ENCODE measurements at places on chromosomes 5 and 9. TPM values are rescaled to one million over a fixed set of nuclear protein-coding genes. Genes with fewer than 3 reads are reported as not detected.

Gene MACIR
- total RNA-seq: 2.2 TPM

- DNase-seq: no peak
- no peak overlapping the region for H3K4me3 ChIP-seq
- peaks cover 33% of the 10 kb centered on the region for H3K36me3 ChIP-seq
- H3K27me3 ChIP-seq: no peaks in the 10 kb centered on the region
- no peak overlapping the region for H3K27ac ChIP-seq
Observed at GRCh38 chr9:135504262-135505243, 4.1 kb downstream of the MRPS2 start.

- no peak overlapping the region for H3K27ac ChIP-seq
- no peaks in the 10 kb centered on the region for H3K36me3 ChIP-seq
- H3K4me3 ChIP-seq: no peak overlapping the region
- no peak for DNase-seq
Observed at GRCh38 chr9:135661816-135662560, 1.1 kb upstream of the LCN9 start.

- no peak overlapping the region for H3K27ac ChIP-seq
- no peak overlapping the region for H3K4me3 ChIP-seq
- DNase-seq: peak; percentile 31
- H3K27me3 ChIP-seq: no peaks in the 10 kb centered on the region
- no peaks in the 10 kb centered on the region for H3K36me3 ChIP-seq
Observed at GRCh38 chr5:6291961-6292360, 86.4 kb downstream of the MED10 start.

GRCh38 chr9:132905726-132906125 lies 27.0 kb downstream of the SPACA9 start:
- no peak for DNase-seq
- H3K4me1 ChIP-seq: peaks cover 10% of the 10 kb centered on the region
- peaks cover 72% of the 10 kb centered on the region for H3K36me3 ChIP-seq

GRCh38 chr5:51371052-51371451 lies 12.2 kb upstream of the ISL1 start:
- H3K4me1 ChIP-seq: no peaks in the 10 kb centered on the region
- no peaks in the 10 kb centered on the region for H3K36me3 ChIP-seq
- no peak overlapping the region for H3K4me3 ChIP-seq
- H3K27ac ChIP-seq: no peak overlapping the region

Measured in naive thymus-derived CD8-positive, alpha-beta T cell (primary cell).